SJCRH30 (cell line): ENCODE measurements at places on chromosomes 2 and 18.

GRCh38 chr2:46009315-46009714, 287.9 kb upstream of the EPAS1 start:
- no peak overlapping the region for H3K4me3 ChIP-seq
- no peaks in the 10 kb centered on the region for H3K27me3 ChIP-seq
- H3K36me3 ChIP-seq: no peaks in the 10 kb centered on the region
- H3K4me1 ChIP-seq: no peaks in the 10 kb centered on the region
- no peak for DNase-seq

DNA sequence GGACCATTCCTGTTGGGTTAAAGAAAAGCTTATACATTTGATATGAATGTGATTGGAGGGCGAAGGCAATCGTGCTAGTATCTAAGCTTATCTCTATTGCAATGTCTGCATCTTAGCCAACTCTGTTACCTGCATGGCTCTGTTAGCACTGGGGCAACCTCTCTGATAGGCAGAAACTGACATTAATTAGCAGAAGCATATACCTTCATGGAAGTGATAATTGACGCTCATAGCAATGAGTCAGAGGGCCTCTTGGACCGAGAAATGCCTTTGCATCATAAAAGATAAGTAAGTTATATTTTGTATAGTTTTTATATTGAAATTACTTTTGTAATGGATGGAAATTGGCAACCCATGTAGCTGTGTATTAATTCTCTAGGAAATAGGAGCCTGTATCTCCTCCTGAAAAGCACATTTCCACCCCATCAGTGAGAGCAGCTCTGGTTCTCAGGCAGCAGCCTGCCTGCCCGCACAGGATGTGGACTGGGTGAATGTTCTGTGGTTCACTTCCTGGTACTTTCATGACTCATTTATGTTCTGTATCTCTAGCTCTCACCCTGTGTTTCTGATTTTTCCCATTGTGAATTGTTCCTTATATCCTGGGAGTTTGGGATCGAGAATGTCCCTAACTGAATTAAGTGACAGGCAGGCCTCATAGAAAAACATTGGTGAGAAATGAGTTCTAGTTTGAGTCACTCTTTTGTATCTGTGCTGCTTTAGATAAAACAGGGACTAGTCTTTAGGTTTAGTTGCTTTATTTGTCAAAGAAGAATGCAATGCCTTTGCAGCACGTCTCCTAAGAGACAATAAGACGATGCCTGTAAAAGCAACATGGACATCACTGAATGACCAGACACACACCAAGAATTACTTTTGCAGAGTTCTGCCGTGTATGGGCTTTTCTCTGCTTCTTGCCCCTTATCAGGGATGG, 344.9 kb downstream of the DCDC2C start:
- H3K27ac ChIP-seq: no peak overlapping the region
- no peak overlapping the region for H3K4me3 ChIP-seq
- H3K27me3 ChIP-seq: no peaks in the 10 kb centered on the region
- no peaks in the 10 kb centered on the region for H3K36me3 ChIP-seq
- H3K4me1 ChIP-seq: no peaks in the 10 kb centered on the region
- DNase-seq: no peak

DNA sequence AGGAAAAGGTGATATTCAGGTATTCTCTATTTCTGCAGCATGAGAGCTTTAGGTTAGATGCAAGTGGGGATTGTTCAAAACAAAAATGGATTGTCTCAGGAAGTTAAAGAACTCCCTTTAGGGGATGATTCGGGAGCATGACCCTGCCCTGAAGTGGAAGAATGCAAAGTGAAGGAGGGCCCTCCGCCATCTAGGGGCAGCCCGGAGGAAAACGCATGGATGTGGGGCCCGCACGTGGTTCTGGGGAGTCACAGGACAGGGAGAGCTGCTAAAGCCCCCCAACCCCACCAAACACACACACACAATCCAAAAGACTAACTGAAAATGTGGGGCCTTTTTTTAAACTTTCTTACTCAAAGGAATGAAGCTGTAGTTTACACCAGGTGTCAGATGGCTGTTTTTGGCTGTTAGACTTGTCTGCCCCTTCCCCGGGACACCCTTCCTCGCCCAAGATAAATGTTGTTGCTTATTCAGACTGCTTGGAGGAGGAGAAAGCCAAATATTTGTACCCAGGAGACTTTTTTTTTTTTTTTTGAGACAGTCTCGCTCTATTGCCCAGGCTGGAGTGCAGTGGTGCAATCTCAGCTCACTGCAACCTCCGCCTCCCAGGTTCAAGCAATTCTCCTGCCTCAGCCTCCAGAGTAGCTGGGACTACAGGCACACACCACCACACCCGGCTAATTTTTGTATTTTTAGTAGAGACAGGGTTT, 78.8 kb downstream of the HNRNPLL start:
- peaks cover 17% of the 10 kb centered on the region for H3K4me1 ChIP-seq
- H3K36me3 ChIP-seq: no peaks in the 10 kb centered on the region
- no peaks in the 10 kb centered on the region for H3K27me3 ChIP-seq
- DNase-seq: peak; percentile 58
- H3K4me3 ChIP-seq: no peak overlapping the region

GRCh38 chr18:13239171-13239956, 20.8 kb downstream of the LDLRAD4 start:
- no peak overlapping the region for H3K4me3 ChIP-seq
- no peaks in the 10 kb centered on the region for H3K36me3 ChIP-seq
- no peaks in the 10 kb centered on the region for H3K4me1 ChIP-seq
- no peaks in the 10 kb centered on the region for H3K27me3 ChIP-seq
- H3K27ac ChIP-seq: no peak overlapping the region
- DNase-seq: peak; percentile 72

DNA sequence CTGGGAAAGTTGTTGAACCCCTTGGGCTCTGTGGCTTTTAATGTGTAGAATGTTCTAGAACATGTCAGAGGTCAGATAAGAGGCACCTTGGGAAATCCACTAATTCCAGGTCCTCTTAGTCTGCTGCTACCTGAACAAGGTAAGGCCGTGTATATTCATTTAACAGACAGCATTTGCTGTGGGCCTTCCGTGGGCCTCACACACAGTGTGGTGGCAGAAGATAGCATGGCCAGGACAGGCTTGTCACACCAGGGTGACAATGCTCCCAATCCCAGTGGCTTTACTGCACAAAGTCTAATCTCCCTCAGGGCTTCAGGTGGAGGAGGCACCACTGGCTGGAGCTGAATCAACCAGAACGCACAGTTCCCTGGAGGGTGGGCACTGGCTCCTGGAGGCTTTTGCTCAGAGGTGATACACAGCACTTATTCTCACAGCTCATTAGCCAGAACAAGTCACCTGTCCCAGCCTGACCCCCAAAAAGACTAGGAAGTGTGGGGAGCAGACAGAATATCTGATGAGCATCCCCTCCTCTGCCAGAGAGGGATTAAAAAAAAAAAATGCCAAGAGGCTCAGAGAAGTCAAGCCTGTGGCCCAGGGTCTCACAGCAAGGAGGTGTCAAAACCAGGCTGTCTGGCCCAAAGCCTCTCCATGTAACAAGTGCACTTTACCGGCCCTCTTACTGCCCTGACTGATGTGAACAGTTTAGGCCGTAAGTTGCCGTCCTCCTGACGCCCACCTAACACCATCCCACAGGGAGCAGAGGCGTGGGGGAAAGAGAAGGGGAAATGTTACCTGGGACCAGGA, 216.9 kb upstream of the RAB6C start:
- H3K36me3 ChIP-seq: no peaks in the 10 kb centered on the region
- no peak for DNase-seq
- no peaks in the 10 kb centered on the region for H3K4me1 ChIP-seq
- H3K27me3 ChIP-seq: no peaks in the 10 kb centered on the region; the same call in 1 of the 2 replicates
